A673 (cell line): ENCODE measurements at places on chromosomes 6 and 20. TPM values are rescaled to one million over a fixed set of nuclear protein-coding genes. Genes with fewer than 3 reads are reported as not detected.
A peak's percentile ranks its signal among the peaks of the same experiment; 100 is the strongest.

DNA sequence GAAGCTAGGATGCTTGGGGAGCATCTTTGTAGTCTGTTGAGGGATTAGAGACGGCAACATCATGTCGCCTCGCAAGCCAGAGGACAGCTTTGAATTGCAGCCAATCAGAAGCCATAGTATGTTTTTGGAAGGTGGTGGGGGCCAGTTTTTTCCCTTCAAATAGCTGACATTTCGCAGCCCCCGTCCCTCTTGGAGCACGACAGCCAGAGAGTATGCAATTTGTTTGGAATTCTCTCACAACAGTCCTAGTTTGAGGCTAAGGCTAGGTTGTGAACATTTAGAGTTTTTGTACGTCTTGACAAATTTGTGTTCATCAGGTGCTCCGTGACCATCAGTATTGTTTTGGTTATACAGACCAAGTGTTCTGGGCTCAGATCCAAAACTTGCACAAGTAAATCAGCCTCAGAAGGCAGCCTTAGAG, 83.3 kb downstream of the PLCB1 start:
- DNase-seq = no peak
- no peak overlapping the region for H3K27ac ChIP-seq
- H3K4me3 ChIP-seq = no peak overlapping the region

DNA sequence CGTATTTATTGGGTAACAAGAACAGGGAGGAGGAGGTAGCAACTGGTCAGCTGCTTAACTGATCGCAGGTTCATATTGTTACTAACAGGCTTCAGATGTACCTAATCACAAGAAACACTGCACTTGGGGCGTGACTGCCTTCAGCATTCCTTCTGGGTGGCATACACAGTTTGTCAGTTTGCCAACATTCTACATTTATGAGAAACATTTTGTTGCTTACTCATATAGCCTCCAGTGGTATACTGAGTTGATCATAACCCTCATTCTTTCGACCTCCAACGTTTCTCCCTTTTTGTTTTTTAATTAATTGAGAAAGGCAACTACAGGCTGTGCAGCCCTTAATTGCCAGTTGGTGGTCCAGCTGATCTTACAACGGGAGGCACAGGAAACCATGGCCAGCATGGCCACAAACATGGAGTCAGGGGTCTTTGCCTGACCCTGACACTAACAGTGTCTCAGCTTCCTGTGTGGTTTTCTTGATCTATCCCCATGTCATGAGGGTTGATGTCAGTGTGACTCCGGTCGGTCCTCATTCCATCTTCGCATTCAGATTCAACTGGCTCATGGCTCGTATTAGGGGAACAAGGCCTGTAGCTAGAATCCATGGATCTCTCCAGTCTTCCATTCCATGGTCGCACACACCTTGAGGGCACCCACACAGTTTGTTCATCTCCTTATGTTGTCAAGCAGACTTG, 9.4 kb downstream of the EPB41L2 start:
- H3K4me3 ChIP-seq = no peak overlapping the region
- H3K27me3 ChIP-seq = no peaks in the 10 kb centered on the region
- H3K36me3 ChIP-seq = peaks cover 22% of the 10 kb centered on the region
- no peak overlapping the region for H3K27ac ChIP-seq
- H3K4me1 ChIP-seq = peaks cover 24% of the 10 kb centered on the region
- DNase-seq = no peak

- H3K27ac ChIP-seq = no peak overlapping the region
- DNase-seq = no peak
- peaks cover 18% of the 10 kb centered on the region for H3K27me3 ChIP-seq
- no peak overlapping the region for H3K4me3 ChIP-seq
- no peaks in the 10 kb centered on the region for H3K4me1 ChIP-seq
Observed at GRCh38 chr6:167113047-167113754, 9.7 kb upstream of the CCR6 start.

- H3K4me1 ChIP-seq = no peaks in the 10 kb centered on the region
- H3K36me3 ChIP-seq = no peaks in the 10 kb centered on the region
- DNase-seq = no peak
- no peaks in the 10 kb centered on the region for H3K27me3 ChIP-seq
Observed at GRCh38 chr20:57835074-57835452, 125.2 kb upstream of the PMEPA1 start.

- H3K27ac ChIP-seq = peak overlapping the region; percentile 64
- H3K36me3 ChIP-seq = peaks cover 44% of the 10 kb centered on the region
- H3K4me1 ChIP-seq = peaks cover 32% of the 10 kb centered on the region
- peak overlapping the region; percentile 3 for H3K4me3 ChIP-seq
- peak; percentile 88 for DNase-seq
Observed at GRCh38 chr6:131281471-131282270, 146.4 kb downstream of the AKAP7 start.

DNA sequence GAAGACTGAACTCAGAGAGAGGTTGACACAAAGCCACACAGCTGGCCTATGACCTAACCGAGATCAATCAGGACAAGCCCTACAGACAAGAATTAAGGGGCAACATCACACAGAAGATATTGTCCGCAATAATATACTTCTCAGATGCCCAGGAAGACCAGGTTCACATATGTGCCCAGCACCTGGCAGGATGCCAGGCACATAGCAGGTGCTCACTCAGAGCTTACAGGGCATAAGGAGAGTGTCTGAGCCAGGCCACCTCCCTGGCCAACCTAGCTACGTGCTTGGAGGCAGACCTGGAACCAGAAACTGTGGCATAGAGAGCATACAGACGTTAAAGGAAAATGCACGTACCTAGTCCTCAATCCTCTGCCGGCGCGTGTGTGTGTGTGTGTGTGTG, 87.0 kb upstream of the LRFN2 start:
- no peak for DNase-seq
- H3K4me1 ChIP-seq = no peaks in the 10 kb centered on the region
- H3K27me3 ChIP-seq = no peaks in the 10 kb centered on the region
- H3K27ac ChIP-seq = no peak overlapping the region
- no peaks in the 10 kb centered on the region for H3K36me3 ChIP-seq

GRCh38 chr6:158648682-158649131, 1.1 kb upstream of the SYTL3 start:
- no peak overlapping the region for H3K4me3 ChIP-seq
- H3K27ac ChIP-seq = no peak overlapping the region
- peaks cover 10% of the 10 kb centered on the region for H3K4me1 ChIP-seq
- no peak for DNase-seq
- no peaks in the 10 kb centered on the region for H3K36me3 ChIP-seq

DNA sequence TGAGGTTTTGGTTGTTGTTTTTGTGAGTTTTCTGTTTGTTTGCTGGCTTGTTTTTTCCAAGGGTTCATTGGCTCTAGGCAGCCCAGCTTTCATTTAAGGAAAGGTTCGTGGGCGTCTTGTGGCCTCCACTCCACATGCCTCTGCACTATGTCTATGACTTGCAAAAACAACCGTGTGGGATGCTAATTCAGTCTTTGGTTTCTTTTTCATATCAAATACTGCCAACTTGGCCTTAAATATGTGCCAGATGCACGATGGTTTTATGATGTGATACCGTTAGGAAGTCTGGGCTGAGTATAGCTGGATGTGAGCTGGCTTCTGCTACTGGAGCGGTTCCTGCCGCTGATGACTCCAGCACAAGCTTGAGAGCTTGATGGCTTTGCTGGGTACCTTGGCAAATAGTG, 96.3 kb downstream of the BMP2 start:
- H3K36me3 ChIP-seq = no peaks in the 10 kb centered on the region
- H3K4me1 ChIP-seq = no peaks in the 10 kb centered on the region
- H3K27me3 ChIP-seq = peaks cover 7% of the 10 kb centered on the region
- H3K27ac ChIP-seq = no peak overlapping the region
- no peak for DNase-seq

GRCh38 chr20:53099856-53100255, 127.7 kb downstream of the TSHZ2 start:
- H3K36me3 ChIP-seq = no peaks in the 10 kb centered on the region
- no peak overlapping the region for H3K4me3 ChIP-seq
- H3K4me1 ChIP-seq = peaks cover 25% of the 10 kb centered on the region
- H3K27me3 ChIP-seq = no peaks in the 10 kb centered on the region
- H3K27ac ChIP-seq = no peak overlapping the region

- no peak overlapping the region for H3K27ac ChIP-seq
- H3K4me1 ChIP-seq = no peaks in the 10 kb centered on the region
- peak; percentile 1 for DNase-seq
- no peaks in the 10 kb centered on the region for H3K36me3 ChIP-seq
- no peak overlapping the region for H3K4me3 ChIP-seq
- no peaks in the 10 kb centered on the region for H3K27me3 ChIP-seq
Observed at GRCh38 chr20:6515261-6515660, 252.2 kb upstream of the BMP2 start.

DNA sequence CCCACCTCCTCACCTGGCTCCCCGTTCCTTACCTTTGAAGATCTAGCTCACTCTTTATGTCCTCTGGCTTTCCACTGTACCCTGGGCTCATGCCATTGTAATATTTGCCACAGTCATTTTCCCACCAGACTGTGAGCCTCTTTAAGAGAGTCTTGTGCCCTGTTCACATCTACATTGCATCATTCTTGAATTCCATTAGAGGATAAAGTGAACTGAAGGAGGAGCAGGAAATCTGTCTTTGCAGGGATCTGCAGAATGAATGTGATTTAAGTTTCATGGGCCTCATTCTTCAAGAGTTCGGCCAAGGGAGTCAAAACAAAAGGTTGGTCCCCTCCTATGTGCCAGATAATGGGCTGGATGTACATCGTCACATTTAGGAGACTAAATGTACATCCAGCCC, 272.6 kb upstream of the CITED2 start:
- no peaks in the 10 kb centered on the region for H3K27me3 ChIP-seq
- no peaks in the 10 kb centered on the region for H3K4me1 ChIP-seq
- H3K27ac ChIP-seq = no peak overlapping the region
- no peak overlapping the region for H3K4me3 ChIP-seq
- H3K36me3 ChIP-seq = no peaks in the 10 kb centered on the region
- DNase-seq = peak; percentile 19

- H3K4me1 ChIP-seq = no peaks in the 10 kb centered on the region
- no peak overlapping the region for H3K4me3 ChIP-seq
- no peak overlapping the region for H3K27ac ChIP-seq
- no peaks in the 10 kb centered on the region for H3K27me3 ChIP-seq
- H3K36me3 ChIP-seq = no peaks in the 10 kb centered on the region
- no peak for DNase-seq
Observed at GRCh38 chr6:147279427-147279826, 75.2 kb downstream of the STXBP5 start.

GRCh38 chr20:50891138-50891537, 40.1 kb downstream of the ADNP start:
- no peak overlapping the region for H3K4me3 ChIP-seq
- H3K4me1 ChIP-seq = no peaks in the 10 kb centered on the region

DNA sequence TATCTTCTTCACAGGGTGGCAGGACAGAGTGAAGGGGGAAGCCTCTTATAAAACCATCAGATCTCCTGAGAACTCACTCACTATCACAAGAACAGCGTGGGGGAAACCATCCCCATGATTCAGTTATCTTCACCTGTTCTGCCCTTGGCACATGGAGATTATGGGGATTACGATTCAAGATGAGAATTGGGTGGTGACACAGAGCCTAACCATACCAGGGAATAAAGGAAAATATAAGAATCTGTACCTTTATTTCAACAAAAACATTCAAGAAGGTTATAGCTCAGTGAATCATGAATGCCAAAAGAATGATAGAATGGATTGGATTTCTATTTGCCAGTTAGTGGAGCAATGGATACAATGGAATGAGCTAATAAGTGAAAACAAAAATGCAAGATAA, 214.4 kb downstream of the PTPRK start:
- H3K36me3 ChIP-seq = no peaks in the 10 kb centered on the region
- no peak overlapping the region for H3K27ac ChIP-seq
- no peak for DNase-seq
- H3K4me3 ChIP-seq = no peak overlapping the region
- peaks cover 12% of the 10 kb centered on the region for H3K4me1 ChIP-seq

GRCh38 chr20:343107-343506, 3.8 kb upstream of the NRSN2 start:
- DNase-seq = no peak
- H3K4me3 ChIP-seq = no peak overlapping the region
- no peaks in the 10 kb centered on the region for H3K36me3 ChIP-seq
- peaks cover 6% of the 10 kb centered on the region for H3K4me1 ChIP-seq

DNA sequence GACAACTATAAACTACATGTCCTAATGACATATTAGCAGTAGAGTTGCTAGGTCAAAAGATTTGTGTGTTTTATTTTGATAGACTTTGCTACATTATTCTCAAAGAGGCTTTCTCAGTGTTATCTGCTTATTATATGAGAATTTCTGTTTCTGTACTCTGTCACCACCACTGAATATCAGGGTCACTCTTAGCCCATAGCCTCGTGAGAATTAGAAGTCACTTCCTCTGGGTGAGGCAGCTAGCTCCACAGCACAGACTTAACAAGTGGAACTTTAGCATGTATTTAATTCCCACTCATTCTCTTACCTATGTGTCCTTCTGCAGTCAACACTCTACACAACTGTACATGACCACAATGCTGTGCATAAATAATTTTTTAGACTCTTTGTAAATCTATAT, 6.7 kb downstream of the PHACTR2 start:
- H3K36me3 ChIP-seq = no peaks in the 10 kb centered on the region
- no peaks in the 10 kb centered on the region for H3K4me1 ChIP-seq
- no peak overlapping the region for H3K4me3 ChIP-seq
- no peak for DNase-seq

- no peak overlapping the region for H3K4me3 ChIP-seq
- H3K27ac ChIP-seq = no peak overlapping the region
- H3K27me3 ChIP-seq = no peaks in the 10 kb centered on the region
Observed at GRCh38 chr20:45085289-45085688, 15.6 kb downstream of the KCNS1 start.

GRCh38 chr6:28980852-28981430, 24.2 kb downstream of the ZNF311 start:
- H3K27me3 ChIP-seq = no peaks in the 10 kb centered on the region
- peaks cover 31% of the 10 kb centered on the region for H3K4me1 ChIP-seq
- H3K27ac ChIP-seq = peak overlapping the region; percentile 67
- peak overlapping the region; percentile 59 for H3K4me3 ChIP-seq
- no peaks in the 10 kb centered on the region for H3K36me3 ChIP-seq

- H3K4me3 ChIP-seq = no peak overlapping the region
- no peaks in the 10 kb centered on the region for H3K36me3 ChIP-seq
- H3K27me3 ChIP-seq = no peaks in the 10 kb centered on the region
- no peak for DNase-seq
Observed at GRCh38 chr6:152078001-152078400, 270.5 kb downstream of the ESR1 start.

Gene SLC4A11
- 1.1 and 1.5 TPM in 2 replicates for total RNA-seq

Gene TUBB2B
- total RNA-seq = 144 and 158 TPM in 2 replicates

Gene SLC35B2
- total RNA-seq = 45.8 and 52.0 TPM in 2 replicates

Gene SDC4
- 14.8 and 16.3 TPM in 2 replicates for total RNA-seq

Gene COL21A1
- 49.0 and 51.6 TPM in 2 replicates for total RNA-seq

Gene ZNF335
- total RNA-seq = 31.9 and 32.9 TPM in 2 replicates

Gene C6orf132
- total RNA-seq = 0.04 and 0.15 TPM in 2 replicates

Gene TRIM31
- not detected in 2 replicates for total RNA-seq

Gene OPRM1
- total RNA-seq = not detected in 2 replicates

Gene C20orf144
- 0.13 and 0.22 TPM in 2 replicates for total RNA-seq

Gene FITM2
- total RNA-seq = 5.7 TPM in 2 replicates
